ENCODE measurements at places on chromosomes 16 and 17.

DNA sequence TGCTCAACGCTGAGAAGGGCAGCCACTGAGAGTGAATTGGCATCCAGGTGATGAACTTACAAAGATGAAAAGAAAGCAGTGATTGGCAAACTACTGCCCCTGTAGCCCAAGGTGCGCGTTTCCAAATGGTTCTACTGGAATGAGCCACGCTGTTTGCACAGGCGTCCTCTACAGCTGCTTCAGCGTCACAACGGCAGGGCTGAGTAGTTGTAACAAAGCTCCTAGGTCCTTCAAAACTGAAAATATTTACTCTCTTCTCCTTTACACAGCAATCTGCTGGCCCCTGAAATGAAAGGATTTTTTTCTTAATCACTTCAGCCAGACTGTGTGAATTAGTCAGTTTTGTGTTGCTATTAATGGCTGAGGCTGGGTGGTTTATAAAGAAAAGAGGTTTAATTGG is 107.2 kb upstream of the FOXF1 start:
- no peak for DNase-seq

DNA sequence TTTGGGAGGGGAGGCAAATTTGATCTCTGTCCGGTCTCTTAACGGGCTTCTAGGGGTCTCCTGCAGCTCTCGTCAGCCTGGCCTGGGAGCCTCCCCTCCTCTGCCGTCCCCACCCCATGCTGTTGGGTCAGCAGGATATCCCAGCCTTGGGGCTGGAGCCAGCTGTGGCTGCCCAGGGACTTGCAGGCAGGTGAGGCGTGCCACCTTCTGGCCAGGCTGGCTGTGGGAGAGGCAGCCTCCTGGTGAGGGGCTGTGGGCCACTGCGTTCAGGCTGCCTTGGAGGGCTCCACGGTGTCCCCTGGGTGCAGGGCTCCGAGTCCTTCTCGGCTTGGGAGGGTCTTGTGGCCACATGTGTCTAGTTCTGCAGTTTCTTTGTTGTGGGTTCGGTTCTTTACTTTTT is 34.6 kb downstream of the TBCD start:
- DNase-seq, result no peak

DNA sequence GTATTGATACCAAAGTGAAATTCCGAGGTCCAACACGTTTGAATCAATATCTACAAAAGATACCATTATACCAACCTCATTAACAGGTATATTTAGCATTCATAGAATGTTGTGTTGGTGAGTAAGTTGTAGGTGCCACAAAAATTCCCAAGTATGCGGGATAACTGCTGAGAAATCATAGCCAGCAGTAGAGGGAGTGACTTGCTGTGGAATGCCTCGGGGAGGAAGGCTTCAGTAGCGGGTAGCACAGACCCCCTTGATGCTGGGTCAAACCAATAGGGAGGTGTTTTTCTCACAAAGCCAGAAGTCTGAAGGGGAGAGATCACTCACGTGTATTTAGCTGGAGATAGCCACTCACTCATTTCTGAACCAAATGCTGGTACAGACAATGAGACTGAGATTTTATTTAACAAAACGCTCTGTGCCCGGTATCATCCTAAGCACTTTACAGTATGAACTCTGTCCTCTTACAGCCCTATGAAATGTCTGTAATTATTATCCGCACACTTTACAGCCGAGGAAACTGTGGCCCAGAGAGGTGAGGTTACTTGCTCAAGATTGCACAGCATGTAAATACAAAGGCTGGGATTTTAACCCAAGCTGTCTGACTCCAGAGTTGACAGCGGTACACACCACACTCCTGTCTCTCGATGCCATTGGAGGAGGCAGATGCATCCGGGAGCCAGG is 23.1 kb downstream of the HSBP1 start:
- no peak for DNase-seq

DNA sequence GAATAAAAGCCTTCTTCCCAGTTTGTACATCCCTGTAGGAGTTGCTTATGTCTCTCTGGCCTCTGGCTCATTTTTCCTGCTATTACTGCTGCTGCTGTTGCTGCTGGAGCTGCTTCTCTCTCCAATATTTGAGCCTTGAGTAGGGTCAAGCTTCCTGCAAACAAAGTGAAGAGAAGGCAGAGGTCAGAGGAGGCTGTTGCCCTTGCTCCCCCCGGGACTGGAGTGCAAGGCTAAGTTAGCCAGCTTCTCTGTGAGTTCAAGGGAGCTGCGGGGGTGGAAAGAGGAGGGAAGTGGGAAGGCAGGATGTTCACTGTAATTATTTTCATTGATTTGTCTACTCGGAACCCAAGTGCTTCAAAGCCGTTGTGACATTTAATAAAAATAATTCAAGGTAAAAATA is 77.0 kb upstream of the TMEM132E start:
- DNase-seq, result no peak

DNA sequence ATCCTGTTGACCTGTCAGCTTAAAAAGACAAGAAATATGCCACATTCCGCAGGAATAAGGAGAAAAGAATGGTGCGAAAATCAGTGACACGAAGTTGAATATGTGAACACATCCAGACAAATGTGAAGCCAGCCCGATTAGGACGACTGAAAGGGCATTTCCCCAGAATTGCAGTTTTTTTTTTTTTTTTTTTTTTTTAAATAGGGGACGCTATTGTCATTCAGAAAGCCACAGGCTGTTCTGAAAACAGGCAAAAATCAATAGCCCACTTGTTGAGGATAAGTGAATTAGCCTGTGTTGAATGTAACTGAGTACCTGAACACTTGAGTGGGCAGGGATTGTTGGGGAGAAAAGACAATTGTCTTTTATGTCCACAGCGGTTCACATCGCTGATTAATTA is 507.1 kb downstream of the WWOX start:
- no peak for DNase-seq

DNA sequence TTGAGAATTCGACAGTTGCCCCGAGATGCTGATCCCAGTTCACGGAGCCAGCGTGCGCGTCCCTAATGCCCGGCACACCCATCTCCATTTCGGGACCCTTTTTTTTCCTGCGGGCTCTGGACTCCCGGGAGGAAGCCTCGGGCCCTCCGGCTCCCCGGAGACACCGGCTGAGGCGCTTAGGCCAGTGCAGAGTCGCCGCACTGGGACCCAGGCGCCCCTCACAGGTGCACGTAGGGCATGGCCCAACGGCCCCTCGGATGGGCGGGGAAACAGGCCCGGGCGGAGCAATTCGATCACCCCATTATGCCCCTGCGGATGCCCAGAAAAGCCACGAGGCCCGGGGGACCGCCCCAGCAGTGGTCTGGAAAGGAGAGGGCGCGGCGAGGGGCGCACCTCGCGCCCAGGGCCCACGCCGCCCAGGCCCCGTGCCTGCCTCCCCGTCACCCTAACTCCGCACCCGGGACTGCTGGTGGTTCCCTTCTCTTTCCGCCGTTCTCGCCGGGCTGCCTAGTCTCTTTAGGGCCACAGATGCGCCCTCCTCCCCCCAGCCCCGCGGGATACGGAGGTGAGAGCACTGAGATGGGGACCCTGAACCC is 18.5 kb upstream of the ZFHX3 start:
- no peak for DNase-seq

GRCh38 chr17:50289991-50290702 is 15.9 kb downstream of the TMEM92 start:
- DNase-seq, result peak; percentile 46

DNA sequence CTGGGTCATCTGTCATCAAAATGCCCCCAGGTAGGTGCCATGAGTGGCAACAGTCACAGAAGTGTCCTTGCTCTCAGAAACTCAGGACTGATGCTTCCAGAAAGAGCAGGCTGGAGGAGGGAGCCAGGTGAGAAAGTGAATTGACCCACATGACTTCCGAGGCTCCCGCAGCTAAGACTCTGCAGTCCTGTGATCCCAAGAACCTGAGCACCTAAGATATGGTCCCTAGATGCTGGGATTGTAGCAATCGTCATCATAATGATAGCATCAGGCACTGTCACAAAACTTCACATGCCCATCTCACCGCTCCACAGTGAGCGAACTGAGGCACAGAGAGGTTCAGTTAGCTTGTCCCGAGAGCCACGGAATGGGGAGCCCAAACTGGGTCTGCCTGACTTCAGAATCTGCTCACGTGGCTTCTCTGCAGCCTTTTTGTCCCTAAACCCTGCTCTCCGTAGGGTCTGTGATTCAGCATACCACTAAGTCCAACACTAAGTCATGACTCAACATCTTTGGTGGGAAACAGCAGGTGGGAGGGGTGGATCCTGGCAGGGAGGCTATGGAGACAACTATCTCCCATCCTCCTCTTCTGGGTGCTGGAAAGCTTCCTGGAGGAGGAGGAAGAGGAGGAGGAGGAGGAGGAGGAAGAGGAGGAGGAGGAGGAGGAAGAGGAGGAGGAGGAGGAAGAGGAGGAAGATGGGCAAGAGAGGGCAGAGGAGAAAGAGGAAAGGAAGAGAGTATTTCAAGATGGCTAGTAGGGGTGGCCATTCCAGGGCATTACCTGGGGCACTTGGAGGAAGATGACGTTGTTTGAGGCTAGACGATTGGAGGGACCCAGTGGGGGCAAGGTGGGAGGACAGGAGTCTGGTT is 55.5 kb upstream of the DLX4 start:
- DNase-seq, result no peak

GRCh38 chr16:66918803-66919568 is at the start of gene CDH16:
Gene CDH16, minus strand, starts transcription at chr16:66918885. Its CDS starts 820 bp downstream, at chr16:66918065.
- no peak for DNase-seq

GRCh38 chr17:7007143-7007542 is 5.3 kb upstream of the RNASEK start:
- DNase-seq, result no peak

GRCh38 chr16:14289692-14290340 is 218.7 kb downstream of the MRTFB start:
- peak; percentile 57 for DNase-seq

GRCh38 chr16:4666537-4667202 is 26.7 kb upstream of the NUDT16L1 start:
- no peak for DNase-seq

DNA sequence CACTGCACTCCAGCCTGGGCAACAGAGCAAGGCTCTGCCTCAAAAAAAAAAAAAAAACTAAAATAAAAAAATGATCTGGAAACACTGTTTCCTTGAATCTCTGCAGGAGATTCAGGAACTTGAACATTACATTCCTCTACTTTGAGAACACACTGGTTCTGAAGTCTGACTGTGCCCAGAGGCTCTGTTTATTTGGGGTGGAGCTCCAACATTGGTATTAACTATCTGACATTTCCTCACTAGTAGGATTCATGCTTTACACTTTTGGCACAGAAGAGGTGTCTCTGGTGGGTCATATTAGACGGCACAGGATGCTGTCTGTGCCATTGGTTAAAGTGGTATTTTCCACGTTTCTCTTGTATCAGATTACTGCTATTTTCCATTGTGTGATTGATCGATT is 10.4 kb downstream of the SULT1A2 start:
- DNase-seq, result no peak

- DNase-seq, result no peak
Observed at GRCh38 chr17:3988297-3989040, 24.2 kb upstream of the ATP2A3 start.

DNA sequence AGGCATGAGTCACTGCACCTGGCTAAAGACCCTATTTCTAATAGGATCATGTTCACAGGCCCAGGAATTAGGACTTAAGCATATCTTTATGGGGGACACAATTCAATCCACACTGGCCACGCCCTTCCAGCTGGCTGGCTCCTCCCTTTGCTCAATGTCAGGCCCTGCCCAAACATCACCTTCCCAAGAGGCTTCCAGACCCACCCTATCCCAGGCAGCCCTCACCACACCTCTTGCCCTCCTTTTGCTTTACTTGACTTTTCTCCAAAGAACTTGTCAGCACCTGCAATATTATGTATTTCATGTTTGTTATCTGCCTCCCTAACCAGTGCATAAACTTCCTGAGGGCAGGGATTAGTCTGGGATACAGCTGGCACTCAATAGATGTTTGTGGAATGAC is 109.6 kb upstream of the CDH5 start:
- DNase-seq, result no peak

- DNase-seq, result no peak
Observed at GRCh38 chr16:10877472-10877946, 507 bp downstream of the CIITA start.

DNA sequence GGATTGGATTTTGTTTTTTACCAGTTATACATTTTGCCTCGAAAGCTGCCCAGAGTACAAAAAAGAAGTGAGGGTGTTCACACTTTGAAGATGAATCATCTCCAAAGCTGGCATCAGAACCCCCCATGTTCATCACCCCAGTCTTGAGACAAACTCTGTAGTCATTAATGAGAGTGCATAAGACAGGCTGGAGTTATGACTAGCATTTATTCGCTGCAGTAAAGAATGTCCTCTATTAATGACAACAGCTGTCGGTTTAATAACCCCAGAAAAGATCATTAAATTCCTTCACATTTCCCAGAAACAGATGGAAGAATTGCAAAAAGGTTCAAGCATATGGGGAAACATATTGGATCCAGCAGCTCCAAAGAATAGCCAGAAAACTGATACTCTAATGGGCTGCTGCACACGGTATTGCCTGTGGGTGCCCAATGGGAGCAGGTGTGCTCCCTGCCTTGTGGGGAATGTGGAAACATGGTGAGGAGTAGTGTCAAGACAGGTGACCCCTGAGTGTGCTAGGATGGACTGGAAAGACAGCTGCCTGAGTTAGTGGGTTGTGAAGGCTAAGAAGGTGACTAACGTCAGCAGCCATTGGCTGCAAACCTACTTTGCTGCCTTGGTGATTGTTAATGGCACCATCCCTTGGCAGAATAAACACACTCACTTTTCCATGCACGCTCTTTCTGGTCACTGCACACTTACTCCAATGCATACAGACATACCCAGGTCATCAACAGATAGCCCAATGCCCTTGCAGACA is 81.9 kb downstream of the AIPL1 start:
- no peak for DNase-seq

DNA sequence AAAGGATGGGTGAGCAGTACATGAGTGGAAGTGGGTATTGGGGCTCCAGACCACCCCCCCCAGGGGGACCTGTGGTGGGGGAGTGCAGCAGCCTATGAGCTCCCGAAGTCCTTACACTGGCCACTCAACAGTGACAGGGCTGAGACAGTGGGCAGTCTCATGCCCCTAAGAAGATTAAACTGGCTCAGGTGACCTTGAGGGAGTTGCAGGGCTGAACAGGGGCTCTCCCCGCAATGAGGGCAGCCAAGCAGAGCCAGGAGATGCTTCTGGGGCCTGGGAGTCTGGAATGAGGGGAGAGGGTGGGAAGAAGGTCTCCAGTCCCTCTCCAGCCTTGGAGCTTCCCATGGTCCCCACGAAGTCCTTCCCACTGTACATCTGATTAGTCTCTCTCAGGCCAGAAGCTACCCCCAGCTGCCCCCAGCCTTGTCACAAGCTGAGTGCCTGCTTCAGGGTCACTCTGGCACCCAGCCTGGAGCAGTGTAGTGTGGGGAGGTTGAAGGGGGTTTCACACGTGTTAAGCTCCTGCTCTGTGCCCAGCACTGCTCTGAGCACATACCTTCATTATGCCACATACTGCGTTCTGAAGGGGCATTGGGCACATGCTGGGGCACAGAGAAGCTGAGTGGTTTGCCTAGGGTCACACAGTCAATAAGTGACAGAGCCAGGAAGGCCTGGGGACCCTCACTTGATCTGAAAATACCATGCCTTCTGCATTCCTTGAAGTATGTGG is 1.0 kb upstream of the CDH16 start:
- DNase-seq, result no peak

- no peak for DNase-seq
Observed at GRCh38 chr17:41848788-41849187, 11.2 kb downstream of the KLHL10 start.
